Prostate gland (tissue), 2 donors: ENCODE measurements at places on chromosomes 7 and 10.

DNA sequence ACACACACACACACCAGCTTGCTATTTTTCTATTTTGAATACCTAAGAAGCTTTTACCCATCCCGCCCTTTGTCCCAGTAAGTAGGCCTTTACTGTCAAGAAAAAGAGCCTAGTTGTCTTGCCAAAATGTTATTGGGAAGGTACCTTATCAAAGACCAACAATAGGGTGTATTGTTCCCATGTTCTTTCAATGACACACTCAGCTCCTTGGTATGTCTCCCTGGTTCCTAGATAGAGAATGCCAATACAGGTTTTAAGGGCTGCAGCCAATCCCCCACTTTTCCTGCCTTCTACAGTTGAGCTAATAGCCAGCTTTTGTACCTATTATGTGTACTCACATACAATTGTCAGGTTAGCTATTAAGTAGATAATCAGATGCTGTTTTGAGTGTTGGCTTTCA, 92.0 kb upstream of the LRRTM3 start:
- H3K4me1 ChIP-seq: no peaks in the 10 kb centered on the region
- no peaks in the 10 kb centered on the region for H3K27me3 ChIP-seq
- H3K27ac ChIP-seq: no peak overlapping the region
- H3K4me3 ChIP-seq: no peak overlapping the region

DNA sequence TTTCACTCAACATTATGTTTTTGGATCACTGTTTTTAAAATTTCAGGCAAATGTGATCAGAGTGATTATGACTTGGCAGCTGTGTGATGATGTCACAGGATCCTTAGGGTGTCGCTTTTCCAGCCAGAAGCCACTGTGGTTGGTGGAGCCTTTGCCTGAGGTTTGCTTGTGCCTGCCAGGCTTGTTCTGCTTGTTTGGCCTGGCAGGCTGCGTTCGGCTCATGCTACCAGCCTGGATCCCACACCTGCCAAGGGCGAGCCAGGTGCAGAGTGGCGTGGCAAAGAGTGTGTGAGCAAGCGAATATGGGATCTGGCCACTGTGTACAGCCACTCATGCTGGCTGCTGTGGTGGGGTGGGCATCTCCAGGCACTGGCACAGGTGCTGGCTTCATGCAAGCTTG, 55.7 kb downstream of the ADK start:
- H3K36me3 ChIP-seq: no peaks in the 10 kb centered on the region
- DNase-seq: peak; percentile 64
- no peak overlapping the region for H3K4me3 ChIP-seq
- H3K27ac ChIP-seq: peak overlapping the region; percentile 73
- H3K4me1 ChIP-seq: no peaks in the 10 kb centered on the region

DNA sequence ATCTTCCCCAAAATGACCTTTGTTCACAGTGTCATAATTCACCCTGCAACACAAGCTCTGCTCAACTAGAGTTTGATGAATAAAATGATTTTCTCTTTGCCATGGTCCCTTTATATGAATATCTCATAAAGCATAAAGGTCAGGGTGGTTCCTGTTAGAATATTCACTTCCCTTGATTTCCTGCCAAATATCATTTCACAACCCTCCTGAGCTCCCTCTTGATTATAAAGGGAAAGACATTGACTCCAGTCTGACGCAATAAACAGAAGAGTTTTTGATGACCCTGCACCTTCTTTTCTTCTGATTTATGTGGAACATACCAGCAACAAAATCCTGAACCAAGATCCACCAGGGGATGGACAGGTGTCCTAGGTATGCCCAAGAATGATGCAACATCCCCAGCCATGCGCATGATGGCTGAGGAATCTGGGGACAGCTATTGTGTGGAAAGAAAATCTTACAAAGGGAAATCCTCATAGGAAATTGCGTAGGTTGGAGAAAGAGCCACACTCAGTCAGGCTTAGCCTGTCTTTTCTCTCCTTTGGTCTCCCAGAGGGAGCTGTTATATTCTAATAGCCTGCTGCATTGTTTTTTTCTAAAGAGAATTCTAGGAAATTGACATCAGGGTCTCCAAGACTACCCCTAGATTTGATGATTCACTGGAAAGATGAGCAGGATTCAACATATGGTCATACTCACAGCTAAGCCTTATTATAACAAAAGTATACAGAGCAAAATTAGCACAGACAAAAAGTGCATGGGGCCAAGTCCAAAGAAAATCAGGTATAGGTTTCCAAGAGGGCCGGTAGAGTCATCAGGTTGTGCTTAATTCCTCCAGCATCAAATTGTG, 18.8 kb downstream of the IFIT3 start:
- DNase-seq: no peak
- no peaks in the 10 kb centered on the region for H3K36me3 ChIP-seq
- no peak overlapping the region for H3K27ac ChIP-seq
- no peaks in the 10 kb centered on the region for H3K27me3 ChIP-seq
- no peak overlapping the region for H3K4me3 ChIP-seq
- no peaks in the 10 kb centered on the region for H3K4me1 ChIP-seq

- H3K27ac ChIP-seq: peak overlapping the region; percentile 1
- no peak overlapping the region for H3K4me3 ChIP-seq
- H3K36me3 ChIP-seq: no peaks in the 10 kb centered on the region
- no peak for DNase-seq
- H3K27me3 ChIP-seq: no peaks in the 10 kb centered on the region
- peaks cover 6% of the 10 kb centered on the region for H3K4me1 ChIP-seq
Measured at GRCh38 chr10:14751014-14751896, 23.4 kb downstream of the FAM107B start.

DNA sequence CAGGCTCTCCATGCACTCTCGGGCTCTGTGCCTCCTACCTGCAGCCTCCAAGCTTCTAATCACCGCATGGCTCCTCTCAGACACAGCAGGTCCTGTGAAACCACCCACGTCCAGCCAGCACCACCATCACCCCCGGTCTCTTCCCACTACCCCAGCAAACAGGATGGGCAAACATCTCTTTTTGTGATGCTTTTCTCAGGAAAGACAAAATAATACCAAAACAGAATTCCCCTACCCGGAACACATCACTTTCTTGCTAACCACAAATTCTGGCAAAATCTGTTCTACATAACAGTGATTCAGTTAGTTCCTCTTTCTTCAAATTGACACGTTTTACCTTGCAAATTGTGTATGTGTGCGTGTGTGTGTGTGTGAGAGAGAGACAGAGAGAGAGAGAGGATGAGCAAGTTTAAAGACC, 6.5 kb downstream of the SNX8 start:
- H3K27ac ChIP-seq: no peak overlapping the region
- H3K4me3 ChIP-seq: no peak overlapping the region
- DNase-seq: no peak
- H3K27me3 ChIP-seq: no peaks in the 10 kb centered on the region

DNA sequence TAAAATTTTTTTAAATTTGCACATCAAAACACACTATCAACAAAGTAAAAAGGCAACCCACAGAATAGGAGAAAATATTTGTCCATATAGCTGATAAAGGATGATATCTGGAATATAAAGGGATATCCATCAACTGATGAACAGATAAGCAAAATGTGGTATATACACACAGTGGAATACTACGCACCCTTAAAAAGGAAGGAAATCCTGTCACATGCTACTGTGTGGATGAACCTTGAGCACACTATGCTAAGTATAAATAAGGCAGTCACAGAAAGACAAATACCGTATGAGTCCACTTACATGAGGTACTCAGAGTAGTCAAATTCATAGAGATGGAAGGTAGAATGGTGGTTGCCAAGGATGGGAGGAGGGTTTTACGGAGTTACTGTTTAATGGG, 37.7 kb downstream of the ARHGAP19 start:
- no peaks in the 10 kb centered on the region for H3K36me3 ChIP-seq
- DNase-seq: no peak
- H3K4me3 ChIP-seq: no peak overlapping the region
- H3K27ac ChIP-seq: no peak overlapping the region

DNA sequence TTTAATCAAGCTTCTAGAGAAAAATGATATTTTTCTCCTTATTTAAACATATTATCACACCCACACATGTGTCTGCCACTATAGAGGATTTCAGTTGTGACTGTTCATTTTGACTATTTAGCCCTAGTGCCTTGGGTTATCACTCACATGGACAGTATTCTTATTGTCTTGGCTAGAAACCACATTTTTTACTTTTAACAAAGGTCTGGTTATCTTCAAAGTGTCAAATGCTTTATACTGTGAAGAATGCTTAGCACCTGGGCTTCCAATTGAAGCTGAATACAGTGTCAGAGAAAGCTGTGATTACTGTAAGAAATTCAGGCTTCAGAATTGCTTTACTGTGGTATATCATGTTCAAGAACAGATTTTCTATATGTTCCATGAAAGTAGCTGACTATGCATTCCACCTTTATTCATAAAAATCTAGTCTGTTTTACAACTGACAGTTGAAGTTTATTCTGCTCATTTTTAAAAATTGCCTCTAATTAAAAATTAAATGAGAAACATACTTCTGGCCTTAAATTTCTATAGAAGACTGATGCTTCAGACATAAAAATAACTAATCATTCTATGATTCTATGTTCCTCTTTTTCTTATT, 278.6 kb downstream of the SEMA3D start:
- no peaks in the 10 kb centered on the region for H3K27me3 ChIP-seq
- H3K36me3 ChIP-seq: no peaks in the 10 kb centered on the region
- no peaks in the 10 kb centered on the region for H3K4me1 ChIP-seq

GRCh38 chr7:136495081-136495480, 373.4 kb upstream of the CHRM2 start:
- H3K4me3 ChIP-seq: no peak overlapping the region
- H3K4me1 ChIP-seq: no peaks in the 10 kb centered on the region
- no peaks in the 10 kb centered on the region for H3K36me3 ChIP-seq
- no peak for DNase-seq
- no peaks in the 10 kb centered on the region for H3K27me3 ChIP-seq
- no peak overlapping the region for H3K27ac ChIP-seq

DNA sequence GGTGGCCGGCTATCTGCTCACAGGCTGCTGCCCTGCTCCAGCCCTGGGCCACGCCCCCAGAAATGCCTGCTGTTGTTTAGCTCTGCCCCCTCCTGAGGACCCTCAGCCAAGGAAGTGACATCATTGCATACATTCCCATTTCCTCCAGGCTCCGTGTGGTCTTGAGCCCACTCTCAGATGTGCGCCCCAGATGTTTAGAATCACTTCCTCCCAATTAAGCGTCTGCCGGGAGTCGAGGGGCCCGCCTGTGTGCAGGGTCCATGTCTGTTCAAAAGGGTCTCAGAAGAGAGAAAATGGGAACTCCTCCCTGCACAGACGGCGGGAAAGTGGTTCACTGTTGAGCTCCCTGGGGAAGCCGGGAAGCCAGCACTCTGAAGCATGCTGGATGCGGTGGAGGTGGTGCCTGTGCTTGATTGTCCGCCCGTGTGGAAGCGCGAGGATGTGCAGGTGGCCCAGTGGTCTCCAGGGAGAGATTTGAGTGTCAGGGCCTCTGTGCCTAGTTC, 116.9 kb upstream of the PPIF start:
- peaks cover 5% of the 10 kb centered on the region for H3K4me1 ChIP-seq
- no peak overlapping the region for H3K27ac ChIP-seq
- no peaks in the 10 kb centered on the region for H3K27me3 ChIP-seq
- H3K4me3 ChIP-seq: no peak overlapping the region

DNA sequence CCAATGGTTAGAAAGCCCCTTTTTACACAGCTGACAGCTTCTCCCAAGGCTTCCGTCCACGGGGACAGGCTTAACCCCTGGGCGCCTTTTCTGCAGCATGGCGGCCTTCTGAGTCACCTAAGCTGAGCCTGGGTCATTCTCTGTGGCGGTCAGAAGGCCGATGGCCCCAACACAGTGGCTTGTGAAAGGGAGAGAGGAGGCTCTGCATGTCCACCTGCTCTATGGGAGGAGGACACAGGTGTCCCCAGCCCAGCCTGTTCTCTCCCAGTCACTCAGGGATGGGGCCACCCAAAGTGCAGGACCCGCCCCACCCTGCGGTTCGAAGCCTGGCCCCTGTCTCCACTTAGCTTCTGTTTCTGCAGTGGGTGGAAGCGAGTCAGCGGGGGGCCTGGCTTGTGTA, 20.4 kb upstream of the TTYH3 start:
- H3K4me3 ChIP-seq: no peak overlapping the region
- no peak for DNase-seq
- H3K27me3 ChIP-seq: no peaks in the 10 kb centered on the region
- H3K36me3 ChIP-seq: no peaks in the 10 kb centered on the region
- no peaks in the 10 kb centered on the region for H3K4me1 ChIP-seq

DNA sequence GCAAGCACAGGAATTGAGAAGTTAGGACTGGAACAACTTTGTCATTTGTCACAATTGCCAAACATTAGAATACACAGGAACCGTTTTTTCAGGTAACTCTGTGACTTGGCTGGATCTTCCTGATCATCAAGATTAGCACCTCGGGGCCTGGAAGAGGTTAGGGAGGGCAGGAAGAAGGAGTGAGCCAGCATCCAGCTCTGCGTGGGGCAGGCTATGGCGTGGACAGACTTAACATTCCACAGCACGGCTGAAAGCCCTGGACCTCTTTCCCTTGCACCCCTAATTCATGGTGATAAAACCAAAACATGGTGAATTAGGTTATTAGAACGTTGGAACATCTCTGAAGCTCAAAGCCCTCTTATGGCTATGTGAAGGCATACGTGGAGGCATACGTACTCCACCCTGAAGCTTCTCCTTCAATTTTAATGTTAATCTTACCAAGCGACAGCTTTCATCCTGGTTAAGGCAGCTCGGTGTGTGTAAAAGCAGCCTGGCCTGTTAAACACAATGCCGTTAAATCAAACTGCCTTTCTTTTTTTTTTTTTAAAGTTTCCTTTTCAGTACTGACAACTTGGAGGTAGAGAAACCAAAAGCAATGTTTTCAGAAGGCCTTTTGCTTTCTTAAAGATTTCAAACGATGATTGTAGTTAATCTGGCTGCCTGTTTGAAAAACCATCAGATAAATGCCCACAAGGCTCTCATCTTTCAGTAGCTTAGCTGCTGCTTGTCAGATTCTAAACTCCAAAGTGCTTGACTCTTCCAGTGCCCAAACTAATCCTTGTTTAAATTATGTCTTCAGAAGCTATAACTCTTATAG, 4.5 kb downstream of the GRK5 start:
- DNase-seq: no peak
- no peaks in the 10 kb centered on the region for H3K36me3 ChIP-seq
- H3K4me3 ChIP-seq: no peak overlapping the region
- H3K4me1 ChIP-seq: peaks cover 24% of the 10 kb centered on the region

DNA sequence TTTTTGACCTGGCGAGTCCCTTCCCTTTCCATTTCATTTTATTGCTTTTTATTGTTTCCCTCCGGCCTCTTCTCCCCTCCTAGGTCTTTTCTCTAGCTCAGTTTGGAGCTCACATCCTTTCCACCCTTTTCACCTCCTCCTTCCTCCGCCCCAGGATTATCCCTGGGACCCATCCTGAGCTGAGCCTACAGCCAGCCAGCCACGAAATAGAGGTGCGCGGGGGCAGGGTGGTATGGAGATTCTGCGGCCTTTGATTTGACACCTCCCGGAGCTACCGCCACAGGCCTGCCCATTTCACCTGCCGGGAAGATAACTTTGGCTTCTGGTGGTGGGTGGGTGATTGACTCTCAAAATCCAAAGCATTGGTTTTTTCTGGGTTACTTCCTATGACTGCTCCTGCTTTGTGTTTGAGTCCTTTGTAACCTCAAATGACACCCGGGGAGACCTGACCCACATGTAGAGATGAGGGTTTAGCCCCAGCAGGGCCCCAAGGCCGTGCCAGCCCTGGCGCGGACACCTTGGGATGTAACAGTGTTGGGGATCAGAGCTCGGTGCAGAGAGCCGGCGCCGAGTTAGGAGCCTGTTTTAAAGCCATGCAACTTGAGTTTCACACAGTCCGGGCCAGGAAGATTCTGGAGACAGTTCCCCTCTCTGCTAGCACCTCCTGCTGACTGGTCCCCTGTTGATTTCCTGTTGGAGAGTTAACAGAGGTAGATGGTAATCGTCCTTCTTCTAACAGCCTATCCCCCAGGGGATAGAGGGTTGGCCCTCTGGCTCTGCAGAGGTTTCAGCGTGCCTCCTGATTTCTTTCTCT, 1.5 kb downstream of the DUSP5 start:
- H3K4me3 ChIP-seq: peak overlapping the region; percentile 52
- H3K27ac ChIP-seq: peak overlapping the region; percentile 79
- no peaks in the 10 kb centered on the region for H3K4me1 ChIP-seq
- H3K36me3 ChIP-seq: no peaks in the 10 kb centered on the region
